ENCODE measurements at places on chromosomes 2 and 18. TPM values are rescaled to one million over a fixed set of nuclear protein-coding genes. Genes with fewer than 3 reads are reported as not detected.
A peak's percentile ranks its signal among the peaks of the same experiment; 100 is the strongest.

The KCNS3 gene
- 3.5 TPM for total RNA-seq

The PLEKHA3 gene
- total RNA-seq, result 33.0 TPM

GRCh38 chr2:144995482-144995881 lies 475.6 kb upstream of the ZEB2 start:
- no peak for DNase-seq

The EMILIN2 gene
- 8.0 TPM for total RNA-seq

GRCh38 chr2:53129851-53130250 lies 637.8 kb upstream of the CHAC2 start:
- DNase-seq, result peak; percentile 25

DNA sequence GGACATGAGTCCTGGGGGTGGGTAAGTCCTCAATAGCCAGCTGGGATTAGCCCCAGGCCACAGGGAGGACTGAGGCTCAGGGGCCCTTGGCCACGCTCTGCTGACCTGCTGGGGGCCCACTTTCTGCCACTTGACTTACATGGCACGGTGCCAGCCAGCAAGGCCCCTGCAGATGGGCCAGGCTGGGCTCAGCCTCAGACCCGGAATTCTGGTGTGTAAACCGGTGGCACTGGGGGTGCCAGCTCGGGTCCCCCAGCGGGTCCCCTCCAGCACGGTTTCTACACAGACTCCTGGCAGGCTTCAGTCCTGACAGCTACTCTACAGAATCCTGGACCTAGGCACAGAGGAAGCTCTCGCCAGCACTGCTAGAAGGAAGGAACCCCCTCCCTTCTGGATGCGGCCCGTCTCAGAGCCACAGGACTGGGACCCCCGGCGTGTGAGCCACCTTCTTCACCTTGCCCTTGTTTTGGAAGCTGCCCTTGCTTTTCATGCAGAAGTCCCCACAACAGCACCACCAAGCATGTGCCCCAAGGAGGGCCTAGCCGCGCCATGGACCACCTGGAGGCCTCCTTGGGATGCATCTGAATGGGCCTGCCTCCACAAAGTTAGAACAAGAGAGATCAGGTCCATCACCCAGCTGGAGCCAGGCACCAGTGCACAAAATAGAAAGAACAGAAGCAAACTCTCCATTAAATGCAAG lies 8.0 kb downstream of the HDAC4 start:
- no peak for DNase-seq

DNA sequence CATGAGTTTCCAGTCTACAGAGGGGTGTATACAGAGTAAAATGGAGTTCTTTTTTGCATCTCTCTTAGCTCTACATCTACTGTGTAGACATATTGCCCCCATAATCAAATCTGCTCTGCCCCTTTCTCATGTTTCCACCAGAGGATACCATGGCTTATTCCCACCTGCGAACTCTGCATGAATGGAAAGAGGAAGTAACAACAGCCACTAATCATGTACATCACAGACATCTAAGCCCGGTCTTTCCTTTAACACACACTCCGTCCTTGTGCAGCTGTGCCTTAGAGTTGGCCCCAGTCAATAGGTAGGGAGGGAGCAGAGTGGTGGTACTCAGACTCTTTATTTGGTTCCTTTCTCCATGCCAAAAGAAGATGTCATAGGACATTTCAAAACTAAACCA lies 147.3 kb upstream of the NRP2 start:
- no peak for DNase-seq

DNA sequence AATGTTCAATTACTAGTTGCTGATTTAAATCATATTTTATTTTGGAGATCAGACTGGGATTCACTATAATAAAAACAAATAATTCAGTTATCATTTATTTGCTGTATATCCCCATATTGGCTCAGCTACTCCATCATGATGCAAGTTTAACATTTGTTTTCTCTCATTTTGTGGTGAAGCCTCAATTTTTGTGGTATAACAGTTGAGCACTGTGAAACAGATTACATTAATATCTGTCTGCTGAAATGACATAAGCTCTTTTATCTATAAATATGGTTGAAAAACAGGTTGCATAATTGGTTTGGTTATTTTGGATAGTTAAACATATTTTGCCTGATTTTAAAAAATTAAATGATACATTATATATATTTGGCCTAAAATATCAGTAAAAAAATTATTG lies 67.7 kb downstream of the DPP4 start:
- DNase-seq, result no peak
